ENCODE measurements at places on chromosomes 5 and 9.

DNA sequence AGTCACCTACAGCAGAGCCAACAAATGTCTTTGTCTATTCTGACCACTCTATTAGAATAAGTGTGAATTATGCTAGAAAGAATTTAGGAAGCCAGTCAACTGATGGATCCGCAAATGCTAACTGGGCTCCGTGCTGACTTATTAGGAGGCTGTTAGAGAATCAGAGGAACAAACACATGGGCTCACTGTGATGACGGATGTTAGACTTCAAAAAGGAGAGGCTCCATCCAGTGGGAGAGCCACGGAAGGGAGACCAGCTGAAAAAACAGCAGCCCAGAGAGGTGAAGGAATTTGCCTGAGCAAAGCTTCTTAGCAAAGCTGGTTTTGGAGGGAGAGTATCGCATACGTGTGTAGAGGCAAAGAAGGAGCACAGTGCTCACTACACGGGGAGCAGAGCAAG lies 5.8 kb upstream of the TGFBI start:
- no peak for DNase-seq

- DNase-seq, result no peak
Measured at GRCh38 chr5:79149433-79149832, 37.8 kb downstream of the BHMT start.

GRCh38 chr5:64003966-64004365 lies 41.7 kb upstream of the HTR1A start:
- no peak for DNase-seq

DNA sequence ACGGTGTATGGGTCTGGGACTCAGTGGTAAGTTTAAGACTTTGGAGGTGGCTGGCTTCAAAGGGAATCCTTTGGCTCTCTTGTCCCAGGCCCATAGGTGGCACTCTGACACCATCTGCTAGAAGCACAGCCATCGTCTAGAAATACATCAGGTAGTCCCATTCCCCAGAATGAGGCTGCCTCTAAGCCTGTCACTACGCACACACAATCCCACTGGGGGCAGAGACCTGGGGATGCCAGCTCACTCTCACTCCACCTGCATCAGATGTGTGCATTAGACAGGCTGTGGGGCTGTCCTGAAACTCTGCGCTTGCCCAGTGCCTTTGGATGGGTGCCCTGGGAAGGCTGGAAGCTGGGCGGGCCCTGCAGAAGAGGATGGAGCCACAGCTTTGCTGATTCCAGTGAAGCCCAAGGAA lies 127.5 kb upstream of the PANK3 start:
- peak; percentile 7 for DNase-seq

DNA sequence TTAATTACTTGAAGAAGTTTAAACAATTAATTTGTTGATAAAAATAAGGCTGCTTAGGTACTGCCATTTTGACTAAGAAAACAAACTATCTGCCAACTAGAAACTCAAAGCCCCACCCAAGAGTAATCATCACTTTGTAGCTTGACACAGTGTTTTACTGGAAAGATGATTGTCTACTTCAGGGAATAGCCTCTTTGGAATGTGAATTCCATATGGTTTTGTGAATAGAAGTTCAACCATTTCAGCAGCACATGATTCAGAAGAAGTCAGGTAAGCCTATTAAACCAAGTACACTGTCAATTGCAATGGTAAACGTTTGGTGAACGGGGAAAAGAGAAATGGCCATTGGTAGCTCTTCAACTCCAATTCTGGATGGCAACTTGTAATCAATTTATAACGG lies 55.2 kb downstream of the PLK2 start:
- no peak for DNase-seq

GRCh38 chr9:22119522-22120158 lies 110.5 kb upstream of the CDKN2B start:
- DNase-seq, result no peak

GRCh38 chr5:67214036-67214435 lies 17.4 kb upstream of the CD180 start:
- no peak for DNase-seq

GRCh38 chr5:154118893-154119336 lies 71.6 kb upstream of the GALNT10 start:
- DNase-seq, result peak; percentile 26

- DNase-seq, result no peak
Measured at GRCh38 chr5:132209901-132210545, 17.6 kb downstream of the P4HA2 start.

GRCh38 chr9:129597355-129598088 lies 23.4 kb downstream of the C9orf50 start:
- no peak for DNase-seq

DNA sequence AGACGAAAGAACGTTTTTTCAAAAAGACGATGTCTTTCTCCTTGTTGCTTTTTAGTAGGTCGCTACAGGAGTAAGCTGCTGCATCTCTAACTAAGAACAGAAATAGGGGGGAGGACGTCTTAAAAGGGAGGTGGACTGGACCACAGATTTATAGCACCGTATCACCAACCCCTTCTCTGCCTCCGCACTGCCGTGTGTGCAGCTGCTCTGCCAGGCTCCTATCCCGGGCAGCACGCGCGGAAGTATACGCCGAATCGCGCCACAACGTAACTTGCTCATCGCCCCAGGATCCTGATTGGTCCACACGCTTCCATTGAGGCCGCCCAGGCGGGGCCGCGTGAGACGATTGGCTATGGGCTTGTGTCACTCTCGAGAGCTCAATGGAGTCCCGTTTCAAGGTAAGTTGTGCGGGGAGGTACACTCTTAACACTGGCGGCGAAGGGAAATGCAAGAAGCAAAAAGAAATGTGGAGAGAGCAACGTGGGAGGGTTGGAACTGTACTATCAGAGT lies at the start of gene ELAVL2:
Gene ELAVL2, minus strand, starts transcription at position 121 of the 510 bp plus-strand sequence. CDS start 64,006 bp downstream, outside the sequence.
- DNase-seq, result peak; percentile 85

- DNase-seq, result no peak
Measured at GRCh38 chr5:74975582-74975981, 76.8 kb downstream of the GCNT4 start.

DNA sequence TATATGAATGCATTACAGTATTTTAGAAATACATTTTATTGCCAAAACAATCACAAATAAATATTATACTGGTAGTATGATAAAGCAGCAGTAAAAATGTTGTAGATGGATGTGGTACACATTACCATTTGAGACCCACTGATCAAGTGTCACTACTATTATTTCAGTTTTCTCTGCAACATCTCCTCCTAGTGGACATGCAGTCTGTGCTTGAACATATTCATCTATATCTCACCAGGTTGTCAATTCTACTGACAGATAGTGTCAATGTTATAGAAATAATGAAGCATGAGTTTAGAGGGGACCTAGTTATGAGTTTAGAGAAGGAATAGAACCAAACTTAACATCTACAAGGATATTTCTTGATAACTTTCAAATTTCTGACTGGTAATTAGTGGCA lies 39.2 kb upstream of the ELOVL7 start:
- DNase-seq, result no peak

GRCh38 chr9:135085830-135086546 lies 1.5 kb upstream of the OLFM1 start:
- DNase-seq, result no peak

DNA sequence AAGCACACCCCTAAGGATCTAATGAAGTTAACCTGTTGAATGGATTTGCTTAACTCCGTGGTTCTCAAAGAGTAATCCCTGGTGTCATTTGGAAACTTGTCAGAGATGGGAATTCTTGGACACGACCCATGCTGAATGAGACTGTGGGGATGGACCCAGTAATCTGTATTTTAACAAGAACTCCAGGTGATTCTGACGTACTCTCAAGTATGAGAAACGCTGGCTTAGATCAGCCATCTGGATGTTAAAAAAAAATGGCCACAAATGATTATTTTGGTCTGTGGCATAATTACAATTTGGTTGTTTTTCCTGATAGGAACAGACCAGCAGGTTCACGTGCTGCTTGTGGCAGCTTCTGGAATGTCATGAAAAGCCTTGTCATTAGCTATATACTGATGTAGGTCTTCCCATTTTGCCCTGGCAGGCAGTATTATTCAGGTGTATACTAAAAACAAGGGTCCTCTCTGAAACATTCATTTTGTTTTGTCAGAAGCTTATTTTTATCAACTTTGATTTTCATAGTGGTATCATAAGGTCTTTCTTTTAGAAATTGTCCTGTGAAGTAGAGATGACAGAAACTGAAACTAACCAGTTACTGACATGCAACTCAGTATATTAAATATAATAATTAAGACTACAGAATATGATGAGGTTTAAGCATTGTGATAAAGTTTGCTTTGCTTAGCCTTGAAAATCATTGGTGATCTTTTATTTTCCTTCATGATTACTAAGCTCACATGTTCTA lies 15.4 kb downstream of the CPEB4 start:
- DNase-seq, result no peak

DNA sequence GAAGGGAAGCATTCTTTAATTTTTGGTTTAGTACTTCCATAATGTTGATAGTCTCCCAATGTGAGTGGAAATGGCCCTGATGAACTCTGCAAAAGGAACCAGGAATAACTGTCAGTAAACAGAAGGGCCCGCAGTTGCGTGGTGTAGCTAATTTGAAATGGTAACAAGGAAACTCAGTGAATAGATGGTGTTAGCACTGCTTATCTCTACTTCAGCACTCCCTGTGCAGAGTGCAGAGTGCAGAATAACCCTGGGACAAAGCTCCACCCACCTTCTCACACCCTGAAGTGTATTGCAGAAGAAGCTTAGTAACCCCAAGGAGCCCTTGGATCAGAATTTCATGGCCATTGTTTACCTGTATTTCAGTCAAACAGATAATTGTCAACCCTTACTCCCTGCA lies 158.9 kb downstream of the PCSK5 start:
- DNase-seq, result no peak

- no peak for DNase-seq
Measured at GRCh38 chr5:141010047-141010793, 41.0 kb upstream of the PCDHB1 start.

GRCh38 chr9:112663681-112664080 lies 54.2 kb downstream of the INIP start:
- no peak for DNase-seq

- no peak for DNase-seq
Measured at GRCh38 chr9:2725898-2726649, 8.8 kb downstream of the KCNV2 start.

GRCh38 chr5:37966291-37966690 lies 126.5 kb upstream of the GDNF start:
- no peak for DNase-seq

GRCh38 chr9:14618836-14619420 lies 74.3 kb downstream of the ZDHHC21 start:
- DNase-seq, result no peak

DNA sequence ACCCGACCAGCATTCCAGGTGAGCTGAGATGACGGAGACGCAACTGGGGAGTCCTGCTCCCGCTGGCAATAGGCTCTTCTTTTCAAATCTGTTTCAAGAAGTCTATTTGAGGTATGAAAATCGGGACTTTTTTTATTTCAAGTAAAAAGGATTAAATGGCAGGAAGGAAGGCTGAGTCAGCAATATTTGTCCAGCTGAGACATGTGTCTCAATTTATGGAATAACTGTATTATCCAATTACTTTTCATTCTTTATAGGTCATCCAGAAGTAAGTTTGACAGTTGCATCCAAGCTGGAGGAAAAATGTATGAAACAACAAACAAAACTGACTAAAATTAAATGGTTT lies 221.1 kb downstream of the NR2F1-AS1 start:
- DNase-seq, result no peak

GRCh38 chr5:59598547-59598874 lies 295.0 kb downstream of the PDE4D start:
- no peak for DNase-seq

DNA sequence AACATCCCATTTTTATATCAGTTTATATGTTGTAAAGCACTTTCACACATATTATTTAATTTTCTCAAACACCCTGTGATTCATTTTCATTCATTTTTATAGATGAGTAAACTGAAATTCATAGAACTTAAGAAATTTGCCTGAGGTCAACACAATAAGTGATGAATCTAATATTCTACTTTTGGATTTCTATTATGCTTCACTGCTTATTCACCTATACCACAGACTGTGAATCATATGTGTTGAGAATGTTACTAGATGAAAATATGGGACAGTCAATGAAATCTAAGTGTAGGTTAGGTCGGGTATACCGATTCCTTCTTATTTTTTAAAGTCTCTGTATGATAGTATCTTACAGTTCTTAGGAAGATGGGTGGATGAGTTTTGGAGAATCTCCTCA lies 24.8 kb downstream of the CDC37L1 start:
- no peak for DNase-seq

DNA sequence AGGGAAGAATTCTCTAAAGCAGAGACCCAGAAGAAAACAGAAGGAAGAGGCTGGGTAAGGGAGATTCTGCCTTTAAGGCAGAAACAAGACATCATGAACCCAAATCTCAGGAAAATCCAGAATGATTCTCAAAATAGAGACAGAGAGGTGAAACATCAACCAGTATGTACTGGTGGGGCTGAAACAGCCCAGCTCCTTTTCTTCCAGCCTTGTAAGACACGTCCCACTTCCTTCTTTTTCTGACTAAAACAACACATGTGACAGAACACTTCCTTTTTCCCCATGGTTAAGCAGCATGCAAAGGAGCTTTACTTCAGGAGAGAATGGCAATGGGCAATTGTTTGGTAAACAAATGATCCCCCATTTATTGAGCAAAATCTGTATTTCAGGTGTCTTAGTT lies 230.8 kb upstream of the NR4A3 start:
- DNase-seq, result no peak

GRCh38 chr5:96876292-96876850 lies at the start of gene ERAP2:
ERAP2 (plus strand) TSS chr5:96876500; CDS start chr5:96879686, 3,186 bp downstream.
- DNase-seq, result no peak

DNA sequence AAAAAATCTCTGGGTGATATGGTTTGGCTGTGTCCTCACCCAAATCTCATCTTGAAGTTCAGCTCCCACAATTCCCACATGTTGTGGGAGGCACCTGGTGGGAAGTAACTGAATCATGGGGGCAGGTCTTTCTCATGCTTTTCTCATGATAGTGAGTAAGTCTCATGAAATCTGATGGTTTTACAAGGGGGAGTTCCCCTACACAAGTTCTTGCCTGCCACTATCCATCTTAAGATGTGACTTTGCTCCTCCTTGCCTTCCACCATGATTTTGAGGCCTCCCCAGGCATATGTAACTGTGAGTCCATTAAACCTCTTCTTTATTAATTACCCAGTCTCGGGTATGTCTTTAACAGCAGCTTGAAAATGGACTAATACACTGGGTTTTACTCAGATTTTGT lies 513.9 kb downstream of the TLE4 start:
- DNase-seq, result no peak

- no peak for DNase-seq
Measured at GRCh38 chr5:135591277-135591676, 12.5 kb upstream of the CXCL14 start.

GRCh38 chr9:113299800-113300292 lies 3.3 kb downstream of the RNF183 start:
- DNase-seq, result peak; percentile 41

DNA sequence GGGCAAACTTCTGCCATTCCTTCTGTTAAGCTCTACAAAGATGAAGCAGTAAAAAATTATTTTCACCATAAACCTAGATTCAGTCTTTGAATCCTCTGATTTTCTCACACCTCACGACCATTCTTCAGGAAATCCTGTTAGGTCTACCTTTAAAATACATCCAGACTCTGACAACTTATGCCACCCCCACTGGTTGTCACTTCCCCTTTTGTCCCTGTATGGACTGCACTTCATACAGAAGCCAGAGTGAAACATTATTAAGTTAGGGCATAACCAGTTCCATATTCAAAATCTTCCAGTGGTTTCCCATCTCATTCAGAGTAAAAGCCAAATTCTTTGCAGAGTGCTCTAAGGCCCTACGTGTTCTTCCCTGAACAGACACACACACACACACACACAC lies 499.8 kb downstream of the RASEF start:
- DNase-seq, result no peak

GRCh38 chr5:82105457-82105856 lies 133.6 kb downstream of the ATG10 start:
- no peak for DNase-seq

GRCh38 chr5:142839711-142840346 lies 69.7 kb downstream of the ARHGAP26 start:
- no peak for DNase-seq

- no peak for DNase-seq
Measured at GRCh38 chr5:58122157-58122556, 337.7 kb downstream of the PLK2 start.

Measured in NCI-H187 treated with DMSO at 0.1 percent for 48 hours (cell line).